ENCODE measurements at places on chromosomes 16 and 17. TPM values are rescaled to one million over a fixed set of nuclear protein-coding genes. Genes with fewer than 3 reads are reported as not detected.

DNA sequence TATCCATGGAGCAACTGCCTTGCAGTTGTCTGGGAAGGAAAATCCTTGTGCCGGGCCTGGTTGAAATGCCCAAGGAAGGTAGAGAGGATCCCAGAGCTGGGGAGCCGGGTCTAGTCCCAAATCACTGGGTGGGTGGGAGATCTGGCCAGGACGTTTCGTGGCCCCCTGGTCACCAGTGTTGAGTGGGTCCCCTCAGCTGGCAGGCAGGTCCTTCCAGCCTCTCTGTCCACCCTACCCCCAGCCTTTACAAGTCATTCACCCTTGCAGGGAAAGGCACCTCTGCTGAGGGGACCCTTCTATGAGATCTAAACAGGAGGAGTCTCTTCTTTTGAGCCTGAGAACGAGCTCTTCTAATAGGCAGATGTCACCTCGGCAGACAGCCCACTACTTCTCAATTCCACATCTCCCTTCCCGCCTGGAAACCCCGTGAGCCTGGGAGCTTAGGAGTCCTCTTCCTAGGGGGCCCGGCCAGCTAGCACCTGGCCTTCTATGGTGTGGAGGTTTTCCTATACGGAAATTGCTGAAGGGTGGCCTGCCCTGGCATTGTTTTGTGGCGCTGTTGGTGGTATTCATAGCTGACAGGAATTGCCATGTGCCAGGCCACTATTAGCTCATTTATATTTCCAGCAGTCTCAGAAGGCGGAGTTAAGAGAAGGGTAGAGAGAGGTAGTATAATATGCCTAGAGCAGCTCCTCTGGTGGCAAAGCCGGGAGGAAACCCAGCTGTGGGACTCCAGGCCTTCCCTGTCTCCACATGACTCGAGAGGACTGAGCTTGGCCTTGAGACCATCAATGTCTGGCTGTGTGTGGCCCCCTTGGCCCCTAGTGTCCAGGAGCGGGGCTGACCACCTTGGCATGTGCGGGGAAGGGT, 13.3 kb downstream of the MPRIP start:
- peak overlapping the region; percentile 25 for H3K4me3 ChIP-seq
- peaks cover 42% of the 10 kb centered on the region for H3K36me3 ChIP-seq
- H3K4me1 ChIP-seq = peaks cover 51% of the 10 kb centered on the region

- peak; percentile 69 for DNase-seq
- no peak overlapping the region for H3K27ac ChIP-seq
- no peaks in the 10 kb centered on the region for H3K27me3 ChIP-seq
- H3K36me3 ChIP-seq = no peaks in the 10 kb centered on the region
- H3K4me1 ChIP-seq = peaks cover 40% of the 10 kb centered on the region
Observed at GRCh38 chr17:72342627-72343527, 222.1 kb downstream of the SOX9 start.

DNA sequence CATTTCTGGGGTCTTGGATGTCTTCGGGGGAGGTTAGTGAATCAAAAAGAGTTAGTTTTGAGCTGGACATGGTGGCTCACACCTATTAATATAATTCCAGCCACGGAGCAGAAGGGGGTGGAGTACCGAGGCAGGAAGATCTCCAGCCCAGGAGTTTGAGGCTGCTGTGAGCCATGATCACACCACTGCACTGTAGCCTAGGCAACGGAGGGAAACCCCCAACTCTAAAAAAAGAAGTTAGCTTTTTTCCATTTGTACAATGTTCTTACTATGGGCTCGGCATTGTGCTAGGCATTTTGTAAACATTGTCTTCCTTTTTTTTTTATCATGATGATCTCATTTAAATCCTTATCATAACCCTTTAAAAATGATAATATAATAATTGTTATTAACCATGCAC, 8.3 kb upstream of the SNF8 start:
- no peaks in the 10 kb centered on the region for H3K4me1 ChIP-seq
- H3K27ac ChIP-seq = no peak overlapping the region

Gene PLA2G10
- total RNA-seq = not detected

Gene RECQL5
- total RNA-seq = 24.5 TPM

- H3K36me3 ChIP-seq = no peaks in the 10 kb centered on the region
- no peak overlapping the region for H3K27ac ChIP-seq
- DNase-seq = no peak
Observed at GRCh38 chr17:54381482-54381881, 519.2 kb upstream of the TOM1L1 start.

- H3K27me3 ChIP-seq = no peaks in the 10 kb centered on the region
- no peak overlapping the region for H3K4me3 ChIP-seq
- peak; percentile 63 for DNase-seq
- H3K27ac ChIP-seq = no peak overlapping the region
- no peaks in the 10 kb centered on the region for H3K4me1 ChIP-seq
Observed at GRCh38 chr17:3978421-3979289, 14.4 kb upstream of the ATP2A3 start.

Gene APOBR
- total RNA-seq = under 0.01 TPM

DNA sequence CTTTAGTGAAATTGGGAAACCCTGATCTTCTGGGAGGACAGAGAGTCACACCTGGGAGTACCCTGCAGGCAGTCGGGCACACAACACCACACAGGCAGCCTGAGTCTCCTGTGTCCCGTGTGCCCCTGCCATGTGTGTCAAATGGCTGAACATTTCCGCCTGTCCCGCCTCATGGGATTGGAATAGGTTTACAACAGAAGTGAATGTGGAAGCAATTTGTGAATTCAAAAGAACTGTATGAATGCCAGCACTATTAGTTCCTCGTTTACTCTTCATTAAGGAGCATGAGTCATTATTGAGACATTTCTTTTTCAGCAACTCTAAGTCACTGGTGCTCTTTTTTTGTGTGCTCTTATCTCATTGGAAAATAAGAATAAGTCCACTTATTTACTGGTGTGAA, 226.5 kb downstream of the PMP22 start:
- H3K27me3 ChIP-seq = peaks cover 3% of the 10 kb centered on the region
- no peak overlapping the region for H3K27ac ChIP-seq
- no peaks in the 10 kb centered on the region for H3K36me3 ChIP-seq
- H3K4me3 ChIP-seq = no peak overlapping the region

DNA sequence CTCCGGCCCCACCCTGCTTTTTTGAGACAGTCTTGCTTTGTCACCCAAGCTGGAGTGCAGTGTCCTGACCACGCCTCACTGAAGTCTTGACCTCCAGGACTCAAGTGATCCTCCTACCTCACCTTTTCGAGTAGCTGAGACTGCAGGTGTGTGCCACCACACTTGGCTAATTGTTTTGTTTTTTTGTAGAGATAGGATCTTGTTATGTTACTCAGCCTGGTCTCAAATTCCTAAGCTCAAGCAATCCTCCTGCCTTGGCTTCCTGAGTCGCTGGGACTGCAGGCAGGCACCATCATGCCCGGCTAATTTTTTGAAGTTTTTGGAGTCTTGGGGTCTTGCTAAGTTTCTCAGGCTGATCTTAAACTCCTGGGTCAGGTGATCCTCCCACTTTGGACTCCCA, 206.7 kb downstream of the SHISA9 start:
- no peak overlapping the region for H3K4me3 ChIP-seq
- no peaks in the 10 kb centered on the region for H3K36me3 ChIP-seq
- no peaks in the 10 kb centered on the region for H3K27me3 ChIP-seq
- no peak overlapping the region for H3K27ac ChIP-seq
- H3K4me1 ChIP-seq = no peaks in the 10 kb centered on the region
- no peak for DNase-seq

DNA sequence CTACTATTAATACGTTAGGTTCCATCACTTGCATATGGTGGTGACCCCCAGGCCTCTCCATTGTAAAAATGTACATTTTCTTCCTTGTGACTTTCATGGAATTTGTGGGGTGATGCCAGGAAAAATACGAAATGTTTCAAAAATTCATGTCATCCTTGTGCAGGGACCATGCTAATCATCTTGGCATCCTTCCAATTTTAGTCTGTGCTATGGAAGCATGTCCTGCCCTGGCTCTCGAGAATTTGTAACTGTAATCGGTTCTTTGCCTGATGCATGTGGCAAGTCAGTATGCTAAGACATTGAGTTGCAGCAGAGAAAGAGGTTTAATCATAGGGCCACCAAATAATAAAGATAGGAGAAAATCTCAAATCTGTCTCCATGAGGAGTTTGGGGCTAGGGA, 14.3 kb upstream of the GINS3 start:
- H3K36me3 ChIP-seq = no peaks in the 10 kb centered on the region
- peaks cover 3% of the 10 kb centered on the region for H3K27me3 ChIP-seq
- no peaks in the 10 kb centered on the region for H3K4me1 ChIP-seq
- H3K27ac ChIP-seq = no peak overlapping the region
- no peak for DNase-seq

Gene KRTAP2-3
- total RNA-seq = not detected

GRCh38 chr16:84159007-84159406, 13.9 kb downstream of the DNAAF1 start:
- H3K27ac ChIP-seq = no peak overlapping the region
- H3K4me3 ChIP-seq = no peak overlapping the region
- peaks cover 33% of the 10 kb centered on the region for H3K27me3 ChIP-seq
- no peaks in the 10 kb centered on the region for H3K36me3 ChIP-seq
- DNase-seq = no peak

DNA sequence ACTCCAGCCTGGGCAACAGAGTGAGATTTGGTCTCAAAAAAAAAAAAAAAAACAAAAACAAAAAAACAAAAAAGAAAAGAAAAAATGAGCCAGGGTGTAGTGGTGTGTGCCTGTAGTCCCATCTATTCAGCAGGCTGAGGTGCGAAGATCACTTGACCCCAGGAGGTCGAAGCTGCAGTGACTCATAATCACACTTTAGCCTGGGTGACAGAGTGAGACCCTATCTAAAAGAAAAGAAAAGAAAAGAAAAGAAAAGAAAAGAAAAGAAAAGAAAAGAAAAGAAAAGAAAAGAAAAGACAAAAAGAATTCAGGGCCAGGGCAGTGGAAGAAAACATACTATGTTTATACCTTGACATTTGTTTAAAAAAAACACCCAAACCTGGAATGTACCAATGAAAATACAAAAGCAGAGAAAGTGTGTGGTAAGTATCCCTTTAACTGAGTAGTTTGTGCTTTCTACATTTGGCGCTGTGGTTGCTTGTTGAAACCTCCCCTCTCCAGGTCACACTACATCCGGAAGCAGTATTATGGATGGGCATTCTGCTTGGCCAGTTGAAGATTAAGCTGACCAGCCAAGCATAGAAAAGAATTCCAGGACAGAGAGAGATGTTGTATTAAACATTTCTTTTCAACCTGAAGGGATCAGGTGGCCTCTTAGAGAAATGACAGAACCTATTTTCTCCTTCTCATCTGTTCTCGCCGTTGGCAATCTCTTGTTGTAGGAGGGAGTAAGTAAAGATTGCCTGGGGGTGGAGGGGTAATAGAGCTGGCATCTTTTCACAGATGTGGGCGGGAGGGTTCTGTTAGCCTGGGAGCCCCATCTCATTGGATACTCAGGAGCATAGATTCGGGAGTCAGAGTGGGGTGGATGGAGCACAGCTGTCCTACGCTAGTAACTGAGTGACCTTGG, 12.1 kb upstream of the PRKCB start:
- H3K4me3 ChIP-seq = no peak overlapping the region
- H3K27ac ChIP-seq = no peak overlapping the region
- H3K4me1 ChIP-seq = no peaks in the 10 kb centered on the region
- no peak for DNase-seq

GRCh38 chr16:16082255-16082654, 132.8 kb downstream of the ABCC1 start:
- H3K27ac ChIP-seq = no peak overlapping the region
- H3K36me3 ChIP-seq = peaks cover 86% of the 10 kb centered on the region
- H3K4me3 ChIP-seq = no peak overlapping the region
- H3K4me1 ChIP-seq = no peaks in the 10 kb centered on the region
- DNase-seq = no peak
- no peaks in the 10 kb centered on the region for H3K27me3 ChIP-seq

Gene COG7
- 17.0 TPM for total RNA-seq

Gene RAD51C
- total RNA-seq = 17.7 TPM

Gene CDT1
- 2.9 TPM for total RNA-seq

- peaks cover 16% of the 10 kb centered on the region for H3K4me1 ChIP-seq
- no peak overlapping the region for H3K27ac ChIP-seq
- H3K36me3 ChIP-seq = no peaks in the 10 kb centered on the region
- no peak for DNase-seq
- H3K27me3 ChIP-seq = peaks cover 9% of the 10 kb centered on the region
- no peak overlapping the region for H3K4me3 ChIP-seq
Observed at GRCh38 chr17:15308758-15309157, 32.6 kb downstream of the TEKT3 start.

DNA sequence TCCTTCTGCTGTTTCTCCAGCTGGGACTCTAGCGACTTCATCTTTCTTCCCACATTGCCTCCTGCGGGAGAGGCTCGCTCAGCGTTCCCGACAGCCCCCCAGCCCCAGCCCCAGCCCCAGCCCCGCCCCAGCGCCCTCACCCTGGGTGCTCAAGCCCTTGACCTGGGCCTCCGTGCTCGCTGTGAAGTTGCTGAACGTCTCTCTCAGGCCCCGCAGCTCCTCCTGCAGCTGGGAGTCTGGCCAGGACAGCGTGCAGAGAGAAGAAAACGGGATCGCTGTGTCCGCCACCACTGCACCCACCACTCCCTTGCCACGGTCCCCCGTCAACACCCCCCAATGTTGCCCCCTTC, 2.4 kb downstream of the ASGR1 start:
- DNase-seq = peak; percentile 87
- no peaks in the 10 kb centered on the region for H3K36me3 ChIP-seq
- peaks cover 18% of the 10 kb centered on the region for H3K4me1 ChIP-seq
- H3K27me3 ChIP-seq = peaks cover 4% of the 10 kb centered on the region
- no peak overlapping the region for H3K27ac ChIP-seq

GRCh38 chr17:9918804-9919352, 13.8 kb upstream of the RCVRN start:
- H3K4me3 ChIP-seq = no peak overlapping the region
- no peaks in the 10 kb centered on the region for H3K4me1 ChIP-seq
- DNase-seq = no peak
- no peaks in the 10 kb centered on the region for H3K27me3 ChIP-seq
- H3K27ac ChIP-seq = no peak overlapping the region
- no peaks in the 10 kb centered on the region for H3K36me3 ChIP-seq

GRCh38 chr16:920051-920681, 50.6 kb downstream of the LMF1 start:
- no peak overlapping the region for H3K4me3 ChIP-seq
- DNase-seq = peak; percentile 95
- H3K27ac ChIP-seq = peak overlapping the region; percentile 53
- no peaks in the 10 kb centered on the region for H3K36me3 ChIP-seq

DNA sequence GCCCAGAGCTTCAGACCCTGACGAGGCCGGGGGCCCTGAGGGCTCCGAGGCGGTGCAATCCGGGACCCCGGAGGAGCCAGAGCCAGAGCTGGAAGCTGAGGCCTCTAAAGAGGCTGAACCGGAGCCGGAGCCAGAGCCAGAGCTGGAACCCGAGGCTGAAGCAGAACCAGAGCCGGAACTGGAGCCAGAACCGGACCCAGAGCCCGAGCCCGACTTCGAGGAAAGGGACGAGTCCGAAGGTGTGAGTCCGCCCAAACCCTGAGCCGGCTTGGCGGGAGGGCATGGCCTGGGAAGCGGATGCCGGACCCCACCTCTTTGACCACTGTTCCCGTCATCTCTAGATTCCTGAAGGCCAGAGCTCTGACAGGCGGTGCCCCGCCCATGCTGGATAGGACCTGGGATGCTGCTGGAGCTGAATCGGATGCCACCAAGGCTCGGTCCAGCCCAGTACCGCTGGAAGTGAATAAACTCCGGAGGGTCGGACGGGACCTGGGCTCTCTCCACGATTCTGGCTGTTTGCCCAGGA, 4.4 kb downstream of the NOL3 start:
- no peak for DNase-seq
- no peaks in the 10 kb centered on the region for H3K27me3 ChIP-seq
- peaks cover 16% of the 10 kb centered on the region for H3K4me1 ChIP-seq
- H3K27ac ChIP-seq = no peak overlapping the region
- no peaks in the 10 kb centered on the region for H3K36me3 ChIP-seq

Measured in osteoblast (primary cell).